ENCODE measurements at places on chromosomes 4 and X.
A peak's percentile ranks its signal among the peaks of the same experiment; 100 is the strongest.

- no peak for DNase-seq
Observed at GRCh38 chr4:189656641-189657040, 284.0 kb upstream of the FRG1 start.

DNA sequence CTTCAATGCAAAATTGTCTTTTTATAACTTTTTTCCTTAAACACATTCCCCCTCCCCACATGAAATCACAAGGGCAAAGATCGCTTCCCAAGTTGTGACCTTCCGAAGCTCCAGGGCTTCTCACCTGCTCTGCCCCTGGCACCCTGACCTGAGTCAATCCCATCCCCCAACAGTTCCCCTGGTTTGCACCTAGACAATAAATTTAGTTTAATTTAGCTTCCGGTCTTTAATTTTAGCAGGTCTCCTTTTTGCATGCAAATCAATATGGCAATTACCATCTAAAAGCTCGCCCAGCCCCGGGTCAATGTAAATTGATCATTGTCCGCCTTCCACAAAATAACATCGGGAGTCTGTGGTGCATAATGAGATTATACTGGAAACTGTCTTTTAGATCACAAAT lies 6.8 kb downstream of the BCOR start:
- peak; percentile 45 for DNase-seq

DNA sequence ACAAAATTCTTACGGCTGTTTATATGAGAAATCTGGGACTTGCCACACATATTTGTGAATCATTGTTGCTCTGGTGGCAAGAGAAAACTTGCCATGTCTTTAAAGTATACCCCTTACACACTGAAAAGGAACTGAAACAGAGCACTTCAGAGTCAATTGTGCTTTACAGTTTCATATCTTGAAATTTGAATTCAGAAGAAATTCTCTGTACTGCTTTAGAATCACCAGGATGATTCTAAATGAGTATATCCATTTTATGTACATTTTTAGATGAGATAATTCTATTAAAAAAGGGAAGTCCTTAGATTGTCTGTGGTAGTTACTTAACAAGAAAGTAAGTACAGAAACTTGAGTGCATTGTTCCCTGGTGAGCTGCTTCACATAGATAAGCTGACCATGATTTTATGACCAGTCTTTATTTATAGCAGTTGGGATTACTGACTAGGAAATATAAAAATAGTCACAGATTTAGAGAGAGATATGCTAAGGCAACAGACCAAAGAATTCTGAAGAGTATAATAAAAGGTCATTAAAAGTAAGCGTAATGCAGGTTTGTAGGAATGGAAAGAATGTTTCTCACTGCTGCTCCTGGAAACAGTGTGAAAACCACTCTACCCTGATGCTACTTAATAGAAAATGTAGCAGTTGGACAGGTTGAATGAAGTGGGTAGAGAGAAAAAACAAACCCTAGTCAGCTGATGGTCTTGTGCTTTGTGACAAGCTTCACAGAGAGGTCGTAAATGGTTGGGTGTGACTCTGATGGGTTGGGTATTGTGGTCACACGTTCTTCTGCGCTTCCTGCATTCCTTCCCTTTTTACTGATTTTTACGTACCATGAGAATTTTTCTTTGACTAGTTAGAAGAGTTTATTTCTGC lies 41.0 kb downstream of the FNIP2 start:
- DNase-seq, result peak; percentile 84

DNA sequence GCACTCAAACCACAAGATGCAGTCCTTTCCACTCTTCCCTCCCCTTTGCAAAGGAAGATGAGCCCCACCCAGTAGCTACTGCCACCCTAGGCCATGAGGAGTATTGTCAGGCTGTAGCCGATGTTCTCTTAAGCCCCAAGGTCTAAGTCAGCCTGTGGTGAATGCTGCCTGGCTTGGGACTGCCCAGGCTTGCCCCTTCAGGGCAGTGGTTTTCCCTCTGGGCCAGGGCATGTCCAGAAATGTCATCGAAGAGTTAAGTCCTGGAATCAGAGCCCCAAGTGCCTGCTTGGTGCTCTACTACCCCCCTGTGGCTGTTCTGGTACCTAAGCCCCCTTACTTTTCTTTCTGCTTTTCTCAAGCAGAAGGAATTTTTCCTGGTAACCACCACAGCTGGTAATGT lies 11.8 kb upstream of the PGK1 start:
- DNase-seq, result no peak

DNA sequence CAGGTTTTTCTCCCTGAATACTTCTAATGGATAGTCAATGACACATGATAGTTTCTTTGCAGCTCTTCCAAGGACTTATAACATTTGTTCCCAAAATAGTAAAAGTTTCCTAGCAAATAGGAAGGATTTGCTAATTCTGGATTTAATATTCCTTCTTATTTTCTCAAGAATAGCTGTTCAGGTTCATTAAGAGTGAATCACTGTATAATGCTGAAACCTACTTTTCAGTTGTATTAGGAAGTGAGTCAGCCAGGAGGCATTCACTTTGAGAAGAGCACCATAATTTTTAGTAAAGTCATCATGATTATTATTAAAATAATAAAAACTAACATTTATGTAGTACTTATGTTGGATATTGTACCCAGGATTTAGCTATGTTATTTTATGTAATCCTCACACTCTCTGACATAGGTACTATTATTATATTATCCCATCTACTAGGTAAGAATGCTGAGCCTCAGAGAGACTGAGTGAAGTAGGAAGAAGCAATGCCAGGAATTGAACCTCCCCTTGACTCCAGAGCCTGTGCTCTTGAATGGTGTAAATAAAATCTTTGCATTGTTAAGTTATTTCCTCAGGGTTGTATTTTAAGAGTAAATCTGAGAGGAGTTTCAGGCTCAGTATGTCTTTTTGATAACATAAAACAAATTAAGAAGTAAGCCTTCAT lies 114.8 kb downstream of the REELD1 start:
- no peak for DNase-seq

GRCh38 chr4:174111422-174111821 lies 172.0 kb downstream of the FBXO8 start:
- no peak for DNase-seq

GRCh38 chr4:3511187-3511586 lies 21.0 kb downstream of the LRPAP1 start:
- no peak for DNase-seq

DNA sequence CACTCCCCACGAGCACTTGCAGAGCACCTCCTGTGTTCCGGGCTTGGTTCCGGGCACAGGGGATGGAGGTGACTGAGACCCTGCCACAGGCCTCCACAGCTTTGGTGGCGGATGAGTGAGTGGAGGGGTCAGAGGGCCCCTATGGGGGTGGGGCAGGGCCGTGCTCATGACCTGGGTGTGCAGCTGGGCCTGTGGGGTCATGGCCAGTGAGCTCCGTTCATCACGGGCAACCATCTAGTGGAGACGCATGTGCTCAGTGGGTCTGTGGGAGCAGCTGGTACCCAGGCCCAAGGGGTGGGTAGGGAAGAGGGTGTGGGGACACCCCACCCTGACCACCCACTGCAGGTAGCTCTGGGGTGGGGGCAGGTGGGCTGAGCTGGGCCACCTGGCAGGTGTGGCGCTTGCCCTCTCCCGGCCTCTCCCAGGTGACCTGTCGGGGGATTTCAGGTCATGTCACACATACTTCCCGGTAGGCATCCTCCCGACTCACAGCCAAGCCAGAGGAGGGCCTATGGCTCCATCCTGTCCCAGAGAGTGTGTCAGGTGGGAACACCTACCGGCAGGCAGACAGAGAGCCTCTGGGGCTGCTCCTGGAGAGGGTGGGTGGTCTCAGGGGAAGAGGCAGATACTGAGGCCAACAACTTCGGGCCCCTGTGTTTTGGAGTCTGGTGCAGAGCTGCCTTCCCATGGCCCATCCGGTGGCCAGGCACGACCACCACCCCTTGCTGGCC lies 3.6 kb downstream of the PSAPL1 start:
- DNase-seq, result no peak

DNA sequence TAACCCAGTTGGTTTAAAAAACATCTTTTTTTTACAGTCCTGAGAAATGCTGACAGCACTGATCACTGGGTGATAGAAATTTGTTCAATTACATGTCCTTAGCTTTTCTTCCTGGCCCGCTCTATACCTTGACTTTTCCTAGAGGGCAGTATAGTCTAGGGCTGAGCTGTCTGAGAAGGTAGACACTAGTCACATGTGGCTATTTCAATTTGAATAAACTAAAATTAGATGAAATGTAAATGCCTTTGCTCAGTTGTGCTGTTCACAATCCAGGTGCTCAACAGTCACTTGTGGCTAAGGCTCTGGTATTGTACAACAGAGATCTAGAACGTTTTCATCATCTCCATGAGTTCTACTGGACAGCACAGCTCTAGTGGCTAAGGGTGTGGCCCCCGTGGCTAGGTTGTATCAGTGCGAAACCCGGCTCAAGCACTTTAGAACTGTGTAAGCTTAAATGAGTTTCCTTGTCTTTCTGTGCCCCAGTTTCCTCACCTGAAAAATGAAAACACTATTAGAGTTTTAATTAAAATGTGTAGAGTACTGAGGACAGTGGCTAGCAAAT lies 111.6 kb upstream of the WDR17 start:
- DNase-seq, result peak; percentile 59

DNA sequence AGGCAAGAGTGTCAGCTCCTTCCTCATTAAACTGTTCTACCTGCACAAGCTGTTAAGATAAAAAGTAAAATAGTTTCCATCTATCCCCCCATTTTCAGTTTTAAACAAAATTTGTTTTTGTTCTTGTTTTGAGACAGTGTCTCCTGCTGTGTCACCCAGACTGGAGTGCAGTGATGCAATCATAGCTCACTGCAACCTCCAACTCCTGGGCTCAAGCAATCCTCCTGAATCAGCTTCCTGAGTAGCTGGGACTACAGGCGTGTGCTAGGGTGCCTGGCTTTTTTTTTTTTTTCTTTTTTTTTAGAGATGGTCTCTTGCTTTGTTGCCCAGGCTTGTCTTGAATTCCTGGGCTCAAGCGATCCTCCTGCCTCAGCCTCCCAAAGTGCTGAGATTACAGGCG lies 105.4 kb downstream of the HS6ST2 start:
- no peak for DNase-seq

- DNase-seq, result peak; percentile 50
Observed at GRCh38 chr4:20393486-20394100, 141.9 kb downstream of the SLIT2 start.

DNA sequence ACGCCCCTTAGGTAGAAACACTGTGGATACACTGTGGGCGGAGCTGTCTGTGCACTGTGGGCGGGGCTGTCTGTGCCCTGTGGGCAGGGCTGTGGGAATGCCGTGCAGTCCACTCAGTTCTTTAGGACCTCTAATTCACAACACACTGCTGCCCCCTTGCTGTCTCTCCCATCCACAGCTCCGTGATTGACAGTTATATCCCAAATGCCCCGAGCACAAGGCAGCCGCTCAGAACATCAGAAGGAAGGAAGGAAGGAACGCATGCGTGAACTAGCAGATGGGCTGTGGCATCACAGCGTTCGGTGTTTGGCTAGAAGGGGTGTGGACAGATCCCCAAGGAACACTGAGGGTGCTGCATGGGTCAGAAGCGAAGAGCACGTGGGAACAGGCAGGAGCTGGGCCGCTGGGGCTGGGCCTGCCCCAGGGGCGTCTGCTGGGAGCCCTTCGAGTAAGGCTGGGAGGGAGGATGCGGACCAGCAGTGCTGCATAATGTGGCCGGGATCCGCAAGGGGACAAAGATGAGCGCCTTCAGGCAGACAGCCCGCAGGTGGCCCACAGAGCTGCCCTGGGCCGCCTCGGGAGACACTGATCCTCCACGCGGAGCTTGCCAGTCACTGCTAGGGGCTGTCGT lies 29.8 kb downstream of the ACOX3 start:
- peak; percentile 95 for DNase-seq

GRCh38 chrX:76159453-76159852 lies 13.4 kb upstream of the PBDC1 start:
- DNase-seq, result no peak
